ENCODE measurements at places on chromosomes 5 and 9.

- DNase-seq = no peak
Measured at GRCh38 chr5:171580502-171581265, 161.2 kb downstream of the FGF18 start.

GRCh38 chr5:141488591-141489561 lies at the start of gene PCDHGC5:
Gene PCDHGC5, plus strand, starts transcription at chr5:141489081. Its CDS starts 160 bp downstream, at chr5:141489241.
- DNase-seq = no peak

DNA sequence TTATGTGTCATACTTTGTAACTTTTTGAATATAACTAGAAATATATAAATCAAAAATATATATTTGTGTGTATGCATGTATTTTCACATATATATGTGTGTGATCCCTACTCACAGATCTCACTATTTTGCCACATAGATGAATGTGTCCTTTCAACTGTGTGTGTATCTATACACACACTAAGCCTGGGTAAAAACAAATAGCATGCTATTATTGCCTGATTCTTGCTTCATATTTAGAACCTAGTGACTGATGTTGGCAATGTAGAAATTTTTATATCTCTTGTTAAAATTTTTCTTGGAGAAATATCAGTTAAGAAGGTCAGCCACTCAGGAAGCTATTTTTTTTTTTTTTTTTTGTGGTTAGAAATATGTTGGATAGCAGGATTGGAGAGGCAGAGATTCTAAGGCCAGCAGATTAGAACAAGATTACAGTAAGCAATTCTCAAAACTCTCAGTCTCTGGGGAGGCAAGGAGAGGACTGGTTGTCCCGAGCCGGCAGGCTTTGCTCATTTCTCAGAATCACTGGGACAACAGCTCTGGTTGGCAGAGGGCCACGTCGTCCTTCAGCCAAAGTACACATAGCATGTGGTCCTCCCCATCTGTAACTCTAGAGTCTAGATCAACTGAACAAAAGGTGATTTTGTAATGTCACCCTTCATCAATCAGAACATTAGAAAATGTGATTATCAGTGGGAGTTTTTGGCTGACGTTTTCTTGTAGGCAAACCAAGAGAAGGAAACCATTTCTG lies 19.7 kb downstream of the C6 start:
- no peak for DNase-seq

- DNase-seq = peak; percentile 24
Measured at GRCh38 chr9:27528076-27528885, 1.3 kb downstream of the MOB3B start.

GRCh38 chr5:143412661-143413342 lies 9.3 kb upstream of the NR3C1 start:
- DNase-seq = no peak

DNA sequence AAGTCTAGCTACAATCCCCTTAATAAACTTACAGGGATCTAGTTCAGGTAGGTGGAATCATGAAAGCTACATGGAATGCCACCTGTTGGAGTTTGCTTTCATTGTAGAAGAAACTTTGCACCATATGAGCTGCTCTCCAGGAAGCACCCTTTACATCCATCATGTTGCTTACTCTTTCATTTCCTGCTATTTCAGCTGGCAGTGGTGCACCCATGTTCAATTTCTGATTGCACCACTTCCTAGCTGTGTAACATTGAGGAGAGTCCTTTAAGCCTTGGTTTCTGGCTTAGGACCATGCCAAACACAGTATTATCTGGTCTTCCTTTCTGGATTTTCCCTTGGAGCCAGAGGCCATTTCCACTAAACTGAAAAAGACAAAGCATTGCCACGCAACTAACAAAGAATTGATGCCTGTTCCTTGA lies 123.3 kb upstream of the SLC12A2 start:
- no peak for DNase-seq

- DNase-seq = no peak
Measured at GRCh38 chr5:88393716-88394535, 125.3 kb upstream of the TMEM161B start.

GRCh38 chr5:157415838-157416237 lies 44.2 kb upstream of the NIPAL4 start:
- no peak for DNase-seq

DNA sequence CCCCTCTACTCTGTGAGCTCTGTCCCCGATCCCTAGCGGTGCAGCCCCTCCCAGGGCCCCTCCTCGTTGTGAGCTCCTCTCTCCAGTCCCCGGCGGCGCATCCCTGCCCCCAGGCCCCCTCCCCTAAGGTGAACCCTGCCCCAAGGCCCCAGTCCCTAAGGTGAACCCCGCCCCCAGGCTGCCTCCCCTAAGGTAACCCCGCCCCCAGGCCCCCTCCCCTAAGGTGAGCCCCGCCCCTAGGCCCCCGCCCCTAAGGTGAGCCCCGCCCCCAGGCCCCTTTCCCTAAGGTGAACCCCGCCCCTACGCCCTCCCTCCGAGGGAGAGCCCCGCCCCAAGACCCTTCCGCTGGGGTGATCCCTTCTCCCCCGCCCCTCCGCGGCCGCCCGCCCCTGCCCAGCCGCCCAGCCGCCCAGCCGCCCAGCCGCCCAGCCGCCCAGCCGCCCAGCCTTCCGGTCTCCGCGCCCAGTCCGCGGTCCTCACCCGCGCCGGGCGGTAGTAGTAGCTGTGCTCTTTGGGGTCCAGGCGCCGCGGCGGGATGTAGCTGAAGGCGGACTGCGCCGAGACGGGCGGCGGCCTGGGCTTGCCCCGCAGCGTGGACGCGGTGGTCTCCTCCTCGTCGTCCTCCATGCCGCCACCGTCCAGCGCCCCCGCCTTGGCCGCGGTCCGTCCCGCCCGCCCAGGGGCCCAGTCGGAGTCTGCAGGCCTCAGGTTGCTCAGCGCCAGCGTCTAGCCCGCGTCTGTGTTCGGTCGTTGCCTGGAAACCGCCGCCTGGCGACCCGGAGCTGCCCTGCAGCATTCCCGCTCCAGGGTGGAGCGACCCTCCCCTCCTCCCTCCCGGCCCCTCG lies at the start of gene CFAP90:
CFAP90 (minus strand) TSS at position 739 of the 845 bp plus-strand sequence; CDS start at position 627, 112 bp downstream.
- no peak for DNase-seq

DNA sequence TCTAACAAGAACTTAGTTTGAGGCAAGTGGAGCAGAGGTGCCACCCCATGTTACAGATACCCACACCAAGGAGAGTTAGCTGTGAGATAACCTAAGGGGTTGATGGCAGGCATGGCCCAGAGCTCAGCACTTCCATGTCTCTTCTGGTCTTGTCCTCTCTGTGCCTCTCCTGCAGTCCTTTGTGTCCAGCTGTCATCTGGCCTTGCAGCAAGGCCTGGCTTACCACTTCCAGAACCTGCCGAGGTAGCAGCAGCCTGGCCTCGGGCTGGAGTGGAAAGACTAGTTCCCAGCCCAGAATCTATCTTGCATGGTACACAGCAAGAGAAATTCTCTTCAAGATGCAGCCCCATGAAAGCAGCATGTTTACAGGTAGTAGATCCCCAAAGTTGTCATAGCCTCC lies 41.5 kb downstream of the PIP5K1B start:
- no peak for DNase-seq

GRCh38 chr9:126057121-126057825 lies 269.4 kb upstream of the MVB12B start:
- DNase-seq = no peak

DNA sequence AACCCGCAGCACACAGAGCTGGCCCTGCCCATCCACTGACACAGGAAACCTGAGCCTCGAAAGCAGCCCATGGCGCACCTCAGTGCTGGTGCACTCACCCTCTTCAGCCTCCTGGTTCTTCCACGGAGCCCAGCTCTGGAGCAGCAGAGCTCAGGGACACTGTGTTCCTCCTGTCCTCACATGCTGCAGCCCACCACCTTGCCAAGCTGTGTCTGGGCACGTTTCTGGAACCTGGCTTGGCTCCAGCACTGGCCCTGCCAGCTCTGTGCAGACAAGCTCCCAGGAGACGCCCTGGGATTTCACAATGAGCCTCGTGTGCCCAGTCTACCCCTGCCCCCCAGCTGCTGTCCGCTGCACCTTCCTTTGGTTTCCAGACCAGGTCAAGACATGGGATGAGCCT lies 119.5 kb downstream of the SYK start:
- DNase-seq = no peak
